A549 treated with DMSO at 1 μM for 4 hours (cell line): ENCODE measurements at places on chromosomes 11 and 22. TPM values are rescaled to one million over a fixed set of nuclear protein-coding genes. Genes with fewer than 3 reads are reported as not detected.

NXPE1 gene
- not detected in 5 replicates for total RNA-seq

SLN gene
- 0.45 to 1.9 TPM (median 0.70 TPM) in 5 replicates for total RNA-seq

FANCF gene
- 7.2 to 9.8 TPM (median 7.9 TPM) in 5 replicates for total RNA-seq

FAM111B gene
- 7.6 to 9.9 TPM (median 9.1 TPM) in 5 replicates for total RNA-seq

PDE3B gene
- total RNA-seq, result 2.2 to 3.2 TPM (median 2.5 TPM) in 5 replicates

CD3D gene
- total RNA-seq, result not detected in 5 replicates

FAM111A gene
- total RNA-seq, result 9.9 to 11.3 TPM (median 10.5 TPM) in 5 replicates

C11orf16 gene
- total RNA-seq, result not detected in 5 replicates

MYOD1 gene
- not detected in 5 replicates for total RNA-seq

AMPD3 gene
- total RNA-seq, result 8.5 to 11.1 TPM (median 9.1 TPM) in 5 replicates

C11orf91 gene
- total RNA-seq, result 0.35 to 1.6 TPM (median 1.0 TPM) in 5 replicates

ESAM gene
- 9.0 to 12.4 TPM (median 10.5 TPM) in 5 replicates for total RNA-seq

NKAPD1 gene
- 13.1 to 18.1 TPM (median 14.6 TPM) in 5 replicates for total RNA-seq

GLYATL1 gene
- total RNA-seq, result not detected in 5 replicates
